ENCODE measurements at places on chromosomes 1 and 21.
A peak's percentile ranks its signal among the peaks of the same experiment; 100 is the strongest.

DNA sequence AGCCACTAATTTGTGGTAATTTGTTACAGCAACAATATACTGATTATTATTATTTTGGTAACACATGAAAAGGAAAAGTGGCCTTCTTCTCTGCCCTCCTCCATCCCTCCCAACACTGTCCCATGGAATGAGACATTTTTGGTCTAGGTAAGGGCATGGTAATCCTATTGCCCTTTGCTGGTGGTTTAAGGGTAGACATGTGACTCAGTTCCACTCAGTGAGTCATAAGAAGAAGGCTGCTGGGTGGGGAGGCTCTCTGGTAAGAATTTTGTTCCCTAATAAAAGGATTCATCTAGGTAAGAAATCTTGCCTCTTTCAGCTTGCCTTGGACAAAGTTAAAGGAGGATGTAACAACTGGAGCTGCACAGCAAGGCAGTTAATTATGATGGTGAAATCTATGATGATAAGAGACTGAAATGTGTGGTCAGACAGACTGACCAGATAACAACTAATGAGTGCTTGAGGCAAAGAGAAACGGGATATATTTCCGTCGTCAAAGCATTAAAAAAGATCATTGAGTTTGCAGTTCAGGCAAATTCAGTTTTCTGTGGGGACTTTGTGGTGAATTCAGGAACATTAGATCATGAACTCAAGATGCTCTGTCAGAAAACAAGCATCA, 232.0 kb upstream of the KCNK2 start:
- no peak for DNase-seq

DNA sequence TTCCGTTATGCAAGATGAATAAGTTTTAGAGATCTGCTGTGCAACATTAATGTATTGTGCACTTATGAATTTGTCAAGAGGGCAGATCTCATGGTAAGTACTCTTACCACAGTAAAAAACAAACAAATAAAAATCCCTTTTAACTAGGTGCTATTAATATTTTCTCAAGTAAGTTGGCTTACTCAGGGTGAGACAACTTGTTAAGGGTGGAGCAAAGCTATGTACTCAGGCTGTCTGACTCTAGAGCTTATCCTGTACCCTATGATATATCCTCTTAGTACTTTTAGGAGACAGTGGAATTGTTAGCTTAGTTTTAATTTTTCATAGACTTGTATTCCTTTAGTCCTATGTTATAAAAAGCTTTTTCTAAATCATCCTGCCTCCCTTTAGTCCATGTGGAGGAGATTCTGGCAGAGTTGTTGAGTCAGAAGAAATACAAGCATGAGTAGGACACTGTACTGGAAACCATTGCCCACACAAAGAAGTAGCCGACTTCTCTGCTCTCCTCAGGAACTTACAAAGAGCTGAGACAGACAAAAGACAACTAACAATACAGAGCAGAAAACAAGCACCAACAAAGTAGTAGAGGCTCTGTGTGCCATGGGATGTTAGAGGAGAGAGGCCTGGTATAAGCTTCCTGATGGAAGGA, 49.2 kb downstream of the S1PR1 start:
- DNase-seq: no peak

- peak; percentile 68 for DNase-seq
These were observed 62.3 kb downstream of the ARHGEF10L start for GRCh38 chr1:17601643-17602382.

- DNase-seq: no peak
These were observed 68.7 kb downstream of the MAP10 start for GRCh38 chr1:232873931-232874330.

- DNase-seq: no peak
These were observed 16.8 kb downstream of the LAMC1 start for GRCh38 chr1:183039985-183040447.

GRCh38 chr1:26122988-26123973, 11.7 kb downstream of the PDIK1L start:
- DNase-seq: no peak

DNA sequence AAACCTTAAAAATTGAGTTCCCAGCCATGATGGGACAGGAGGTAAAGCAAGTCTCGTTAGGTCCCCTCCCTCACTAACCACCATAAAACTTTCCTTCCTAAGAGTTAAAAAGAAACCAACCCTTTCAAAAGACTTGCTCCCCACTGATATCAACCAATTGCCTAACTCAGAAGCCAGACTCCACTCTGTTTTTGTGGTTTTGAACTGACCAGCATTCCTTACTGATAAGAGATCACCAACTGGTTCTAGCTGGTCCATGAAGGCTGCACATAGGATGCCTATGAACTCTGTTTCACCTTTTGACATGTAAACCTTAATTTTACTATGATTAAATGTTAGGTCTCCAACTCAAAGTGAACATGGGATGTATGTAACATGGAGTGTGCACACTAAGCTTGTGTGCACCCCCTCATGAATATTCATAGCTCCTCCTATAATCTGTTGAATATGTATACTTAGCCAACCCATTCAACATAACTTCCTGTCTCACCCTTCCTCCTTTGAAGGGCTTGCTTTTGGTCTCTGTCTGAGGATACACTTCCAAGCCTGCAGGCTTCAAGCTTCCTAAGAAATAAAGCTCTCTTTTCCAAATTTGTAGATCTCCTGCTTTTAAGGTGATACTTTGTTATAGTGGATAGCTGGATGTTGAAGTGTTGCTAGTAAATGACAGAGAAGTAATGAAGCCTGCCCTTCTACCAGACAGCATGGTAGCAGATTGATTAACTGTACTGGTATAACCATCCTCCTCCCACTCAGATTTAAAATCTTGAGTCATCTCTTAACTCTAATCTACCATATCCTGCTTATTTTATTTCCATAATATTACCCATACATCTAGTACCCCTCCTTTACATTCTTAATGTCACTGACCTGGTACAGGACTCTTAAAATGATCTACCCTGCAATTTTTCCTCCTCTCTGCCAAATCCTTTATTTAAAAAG, 95.6 kb downstream of the ZNF644 start:
- peak; percentile 75 for DNase-seq

DNA sequence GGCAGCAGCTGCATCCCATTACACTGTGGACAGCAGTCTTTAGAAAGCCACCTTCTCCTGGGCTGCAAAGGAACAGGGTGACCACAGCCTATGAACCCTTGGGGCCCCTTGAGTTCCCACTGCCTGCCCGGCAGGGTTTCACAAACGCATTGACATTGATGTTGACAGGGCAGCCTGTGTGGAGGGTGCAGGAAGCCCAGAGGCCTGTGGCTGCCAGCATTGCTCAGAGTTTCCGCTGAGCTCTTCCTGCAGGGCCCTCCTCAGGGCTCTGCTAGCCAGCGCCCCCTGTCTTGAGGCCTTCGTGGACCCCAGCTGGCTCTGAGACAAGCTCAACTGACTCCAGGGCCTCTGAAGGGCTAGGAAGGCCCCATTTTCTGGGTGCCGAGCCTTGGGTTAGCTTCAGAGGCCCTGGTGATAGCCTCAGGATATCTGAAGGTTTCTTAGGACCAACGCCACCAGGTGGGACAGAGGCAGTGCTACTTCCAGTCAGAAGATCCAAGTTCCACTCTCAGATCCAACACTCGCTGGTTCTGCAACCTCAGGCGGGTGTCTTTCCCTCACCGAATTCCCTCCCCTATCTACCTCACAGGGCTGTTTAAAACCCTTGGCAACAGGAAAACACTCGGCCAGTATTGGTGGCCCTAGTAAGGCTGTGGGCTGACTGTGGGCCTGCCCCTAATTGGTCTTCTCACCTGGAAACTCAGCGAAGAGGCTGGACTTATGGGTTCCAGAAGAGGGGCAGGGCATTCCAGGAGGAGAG, 27.2 kb upstream of the EPS8L3 start:
- DNase-seq: peak; percentile 58

DNA sequence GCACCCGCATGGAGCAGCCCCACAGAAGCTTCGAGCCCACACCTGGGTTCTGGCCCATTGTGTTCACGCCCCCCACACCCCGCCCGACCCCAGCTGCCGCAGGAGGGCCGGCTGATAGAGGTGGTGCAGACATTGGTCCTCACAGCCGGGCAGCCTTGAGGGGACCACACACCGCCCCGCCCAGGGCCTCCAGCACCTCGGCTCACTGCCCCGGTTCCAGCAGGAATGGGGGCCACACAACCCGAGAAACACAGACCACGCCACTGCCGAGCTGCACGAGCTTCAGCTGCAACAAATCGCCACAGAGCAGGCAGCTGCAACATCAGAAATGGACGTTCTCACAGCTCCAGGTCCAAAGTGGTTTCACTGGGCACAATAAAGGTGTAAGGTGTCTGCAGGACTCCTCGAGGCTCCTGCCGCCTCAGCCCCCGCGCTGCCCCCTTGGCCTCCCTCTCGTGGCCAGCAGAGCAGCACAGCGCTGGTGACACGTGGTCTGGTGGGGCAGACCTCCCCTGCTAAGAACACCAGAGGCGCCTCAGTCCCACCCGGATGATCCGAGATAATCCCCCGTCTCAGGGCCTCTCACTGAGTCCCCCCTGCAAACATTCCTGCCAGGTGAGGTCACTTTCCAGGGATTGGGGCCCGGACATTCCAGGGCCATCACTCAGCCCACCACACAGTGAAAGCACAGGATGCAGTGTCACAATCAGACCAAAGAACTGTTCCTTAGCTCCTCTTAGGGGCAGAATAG, 62.3 kb upstream of the ADARB1 start:
- peak; percentile 98 for DNase-seq

GRCh38 chr21:17343055-17343454, 169.8 kb upstream of the CXADR start:
- no peak for DNase-seq

GRCh38 chr1:51231120-51231519, 5.0 kb upstream of the RNF11 start:
- no peak for DNase-seq

- DNase-seq: no peak
These were observed 11.6 kb upstream of the LMNA start for GRCh38 chr1:156102633-156103511.

DNA sequence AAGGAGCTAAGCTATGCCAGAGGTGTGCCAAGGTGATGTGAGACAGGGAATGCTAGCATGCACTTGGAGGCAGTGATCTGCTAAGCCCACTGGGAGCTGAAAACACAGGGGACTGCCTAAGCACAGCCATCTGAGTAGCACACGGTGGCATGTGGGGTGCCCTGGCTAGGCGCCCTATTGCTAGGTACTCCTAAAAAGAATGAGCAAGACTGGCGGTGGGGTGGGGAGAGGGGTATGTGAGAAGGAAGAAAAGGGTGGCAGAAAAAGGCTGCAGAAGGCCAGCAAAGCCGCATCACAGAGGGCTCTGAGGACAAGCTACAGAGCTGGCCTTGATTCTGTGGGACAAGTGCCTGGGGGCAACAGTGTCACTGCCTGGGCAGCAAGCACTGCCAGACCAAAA, 23.9 kb downstream of the PARP1 start:
- DNase-seq: no peak

DNA sequence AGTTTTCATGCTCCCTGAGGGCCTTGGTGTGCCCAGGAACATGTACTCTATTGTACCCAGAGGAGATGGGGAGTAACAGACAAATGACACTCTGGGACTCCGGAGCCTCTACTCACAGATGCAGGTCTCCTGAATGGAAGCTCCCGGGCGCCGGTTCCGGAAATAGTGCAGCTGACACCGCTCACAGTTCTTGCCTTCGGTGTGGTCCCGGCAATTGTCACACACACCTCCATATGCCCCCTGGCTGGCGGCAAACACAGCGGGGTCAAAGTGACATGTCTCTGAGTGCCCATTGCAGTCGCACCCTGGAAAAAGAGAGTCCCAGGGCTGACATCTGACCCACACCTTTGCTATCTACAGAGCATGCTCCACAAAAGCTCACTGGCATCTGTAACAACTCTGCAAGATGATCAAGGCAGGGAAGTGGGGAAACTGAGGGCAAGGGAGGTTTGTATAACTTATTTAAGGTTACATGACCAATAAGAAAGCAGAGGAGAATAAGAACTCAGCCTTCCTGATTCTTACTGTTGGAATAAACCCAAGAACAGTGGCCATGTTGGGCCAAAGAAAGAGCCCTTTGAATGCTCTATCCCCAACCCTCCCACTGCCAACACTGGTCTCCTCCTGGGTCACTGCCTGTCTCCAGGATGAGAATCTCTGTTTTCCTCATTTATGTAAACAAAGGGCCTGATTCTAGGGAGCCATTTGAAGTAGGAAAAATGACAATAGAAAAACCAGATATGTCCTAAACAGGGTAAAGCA, 22.4 kb downstream of the LAMB3 start:
- DNase-seq: no peak

DNA sequence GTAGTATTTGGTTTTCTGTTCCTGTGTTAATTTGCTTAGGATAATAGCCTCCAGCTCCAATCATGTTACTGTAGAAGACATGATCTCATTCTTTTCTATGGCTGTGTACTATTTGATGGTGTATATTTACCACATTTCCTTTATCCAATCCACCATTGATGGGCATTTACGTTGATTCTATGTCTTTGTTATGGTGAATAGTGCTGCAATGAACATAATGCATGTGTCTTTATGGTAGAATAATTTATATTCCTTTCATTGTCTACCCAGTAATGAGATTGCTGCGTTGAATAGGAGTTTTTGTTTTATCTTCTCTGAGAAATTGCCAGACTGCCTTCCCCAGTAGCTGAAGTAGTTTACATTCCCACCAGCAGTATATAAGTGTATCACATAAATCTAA, 538.8 kb downstream of the LRRIQ3 start:
- no peak for DNase-seq

DNA sequence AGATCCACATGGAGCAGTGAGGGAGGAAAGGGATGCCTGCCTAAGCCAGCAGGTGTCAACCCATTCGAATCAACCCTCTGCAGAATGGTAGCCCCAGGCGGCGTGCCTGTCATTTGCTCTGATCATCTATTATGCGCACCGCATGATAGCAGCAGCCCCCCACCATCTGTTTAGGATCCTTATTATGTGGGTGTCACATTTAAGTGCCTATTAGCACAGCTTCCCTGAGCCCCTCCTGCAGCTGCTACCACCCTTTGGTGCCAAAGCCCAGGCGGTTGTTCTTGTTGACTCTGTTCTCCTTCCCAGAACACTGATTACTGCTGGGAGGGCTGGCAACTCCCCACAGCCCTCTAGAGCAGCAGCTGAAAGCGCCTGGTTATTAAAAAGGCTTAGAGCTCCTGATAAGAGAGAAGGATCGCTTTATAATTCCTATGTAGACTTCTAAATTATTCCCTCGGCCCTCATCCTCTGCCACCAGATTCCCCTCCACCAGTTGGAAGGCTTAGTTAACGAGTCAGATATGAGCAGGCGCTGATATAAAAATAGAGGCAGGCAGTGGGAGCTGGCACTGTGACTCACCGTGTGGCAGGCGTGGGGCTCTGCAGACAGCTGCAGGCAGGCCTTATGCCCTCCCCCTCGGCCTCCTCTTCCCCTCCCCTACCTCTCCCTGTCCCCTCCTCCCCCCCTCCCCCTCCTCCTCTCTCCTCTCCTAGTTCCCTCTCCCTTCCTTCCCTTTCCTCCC, 23.0 kb downstream of the ACTA1 start:
- DNase-seq: peak; percentile 70

GRCh38 chr21:34597406-34597805, 17.5 kb downstream of the RCAN1 start:
- DNase-seq: no peak

Measured in ELF-1 (cell line).